ENCODE measurements at places on chromosomes 6 and 20. TPM values are rescaled to one million over a fixed set of nuclear protein-coding genes. Genes with fewer than 3 reads are reported as not detected.

ASIP gene
- not detected for total RNA-seq

KCNB1 gene
- not detected for total RNA-seq

OPRL1 gene
- 0.33 TPM for total RNA-seq

C4A gene
- total RNA-seq: 9.3 TPM

TBX18 gene
- total RNA-seq: 28.0 TPM

DNA sequence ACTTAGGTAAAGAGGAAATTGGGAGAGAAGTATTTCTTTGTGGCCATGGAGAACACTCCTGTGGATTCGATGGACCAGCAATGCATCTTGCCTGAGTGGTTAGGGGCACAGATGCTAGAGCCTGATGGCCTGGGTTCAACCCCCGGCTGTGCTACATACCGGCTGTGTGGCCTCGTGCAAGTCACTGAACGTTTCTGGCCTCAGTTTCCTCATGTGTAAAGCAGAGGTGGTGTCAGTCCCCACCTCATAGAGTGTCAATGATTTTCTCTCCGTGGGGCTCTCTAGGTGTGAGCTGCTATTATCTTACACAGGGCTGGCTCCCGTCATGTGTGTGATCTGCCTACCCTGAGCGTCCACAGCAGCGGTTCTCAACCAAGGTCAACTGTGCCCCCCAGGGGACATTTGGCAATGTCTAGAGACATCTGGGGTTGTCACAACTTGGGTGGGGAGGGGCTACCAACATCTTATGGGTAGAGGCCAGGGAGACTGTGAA lies 50.0 kb upstream of the PTPN1 start:
- peak; percentile 54 for DNase-seq

DNA sequence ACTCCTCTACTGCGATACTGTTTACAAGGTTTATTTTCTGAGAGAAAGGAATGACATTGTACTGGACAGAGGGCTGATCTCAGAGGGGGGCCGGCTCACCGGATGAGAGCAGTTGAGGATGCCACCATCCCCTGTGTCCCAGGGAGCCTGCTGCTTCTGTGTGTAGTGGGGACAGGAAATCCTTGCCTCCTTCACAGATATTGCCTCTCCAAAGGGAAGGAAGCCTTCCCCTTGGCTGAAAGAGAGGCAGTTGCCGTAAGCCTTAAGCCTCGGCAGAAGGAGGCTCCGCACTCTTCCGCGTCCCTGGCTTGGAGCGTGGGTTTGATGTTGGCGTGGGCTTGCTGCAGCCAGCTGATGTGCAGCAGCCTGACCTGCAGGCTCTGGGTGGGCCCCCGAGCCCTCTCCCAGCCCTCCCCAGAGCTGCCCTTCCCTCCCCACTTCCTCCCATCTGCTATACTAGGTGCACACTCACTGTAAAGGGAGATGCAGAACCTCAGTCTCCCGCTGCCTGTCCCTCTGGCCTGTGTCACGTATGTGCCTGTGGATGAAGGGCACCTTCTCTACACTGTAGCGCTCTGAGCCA lies 45.7 kb upstream of the RPS6KA2 start:
- DNase-seq: no peak

- no peak for DNase-seq
Observed at GRCh38 chr6:56144538-56145324, 102.6 kb downstream of the COL21A1 start.

GRCh38 chr6:131295081-131295480 lies 159.8 kb downstream of the AKAP7 start:
- DNase-seq: no peak

DNA sequence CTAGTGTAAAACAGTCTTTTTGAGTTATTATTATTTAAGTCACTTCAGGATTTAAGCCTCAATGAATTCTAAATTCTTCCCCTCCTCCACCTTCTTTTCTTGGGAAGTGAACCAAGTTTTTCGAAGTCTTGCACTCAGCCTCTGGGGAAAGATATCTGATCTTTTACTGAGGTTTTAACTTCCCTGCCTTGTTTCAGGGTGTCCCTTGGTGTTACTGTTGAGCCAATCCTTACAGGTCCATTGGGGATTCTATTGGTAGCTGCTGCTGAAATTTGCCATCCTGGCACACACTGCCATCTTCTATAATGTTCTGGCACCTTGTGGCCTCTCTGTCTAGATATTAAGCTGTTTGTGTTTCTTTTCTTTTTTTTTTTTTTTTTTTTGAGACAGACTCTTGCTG lies 31.7 kb downstream of the BEND6 start:
- no peak for DNase-seq

GRCh38 chr20:63465380-63466249 lies 6.8 kb downstream of the KCNQ2 start:
- no peak for DNase-seq

DNA sequence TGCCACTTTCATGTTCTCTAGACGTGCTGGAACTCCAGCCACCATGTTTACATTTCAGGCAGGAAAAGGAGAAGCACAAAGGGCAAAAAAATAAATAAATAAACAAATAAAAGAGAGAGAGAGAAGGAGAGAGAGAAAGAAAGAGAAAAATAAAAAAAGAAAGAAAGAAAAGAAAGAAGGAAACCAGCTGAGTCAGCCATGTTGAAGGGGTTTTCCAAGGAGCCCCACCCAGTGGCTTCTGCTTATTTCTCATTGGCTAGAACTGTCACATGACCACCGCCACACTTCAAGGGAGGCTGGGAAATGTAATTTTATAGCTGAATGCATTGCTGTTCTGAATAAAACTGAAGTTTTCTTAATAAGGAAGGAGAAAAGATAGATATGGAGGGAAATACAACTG lies 71.1 kb downstream of the BFSP1 start:
- peak; percentile 62 for DNase-seq

DNA sequence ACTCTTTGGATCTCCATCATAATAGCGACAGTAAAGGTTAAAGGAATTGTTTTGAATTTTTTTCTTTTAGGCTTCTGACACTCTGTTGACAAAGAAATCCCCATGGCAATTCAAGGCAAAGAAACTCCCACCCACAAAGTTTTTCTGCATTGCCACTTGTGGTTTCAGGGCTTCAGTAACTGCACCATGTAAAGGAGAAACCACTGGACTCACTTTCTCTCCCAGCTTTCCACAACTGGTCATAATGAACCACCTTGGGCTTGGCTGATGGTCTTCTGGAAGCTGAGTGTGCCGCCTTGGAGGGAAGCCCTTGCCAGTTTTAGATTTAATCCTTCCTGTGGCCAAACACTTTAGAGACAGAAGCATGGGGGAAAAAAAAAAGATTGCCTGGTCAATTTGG lies 163.1 kb downstream of the ISM1 start:
- DNase-seq: no peak

- peak; percentile 87 for DNase-seq
Observed at GRCh38 chr6:35736253-35736894, 458 bp upstream of the ARMC12 start.

DNA sequence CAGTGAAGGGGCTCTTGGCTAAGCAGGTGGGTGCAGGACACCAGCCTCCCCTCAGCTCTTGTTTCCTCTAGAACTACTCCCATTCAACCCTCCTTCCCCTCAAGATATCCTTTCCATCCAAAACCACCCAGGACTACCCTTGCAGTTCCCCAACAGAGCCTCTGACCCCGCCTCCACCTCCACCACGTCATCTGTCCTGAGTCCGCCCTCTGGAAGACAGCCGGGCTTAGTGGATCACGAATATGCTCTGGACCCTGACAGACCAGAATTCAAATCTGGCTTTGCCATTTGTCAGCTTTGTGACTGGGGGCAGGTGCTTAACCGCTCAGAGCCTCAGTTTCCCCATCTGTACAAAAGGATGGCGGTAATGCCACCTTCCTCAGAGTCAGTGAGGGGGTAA lies 31.4 kb downstream of the TFEB start:
- no peak for DNase-seq

DNA sequence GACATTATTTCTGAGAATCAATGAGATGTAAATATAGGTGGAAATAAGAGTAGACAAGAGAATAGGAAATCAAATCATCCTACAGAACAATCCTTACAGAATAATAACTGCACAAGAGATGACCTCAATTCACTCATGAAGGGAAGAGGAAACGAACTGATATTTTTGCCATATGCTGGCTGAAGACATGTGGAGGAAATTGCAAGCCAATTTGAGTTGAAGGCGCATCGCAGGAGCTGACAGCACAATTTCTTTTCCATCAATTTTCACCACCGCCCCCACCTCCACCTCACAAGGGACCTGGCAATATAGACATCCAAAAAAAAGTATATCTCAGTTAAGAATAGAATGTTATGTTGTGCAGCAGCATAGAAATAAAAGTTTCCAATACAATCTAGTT lies 20.3 kb downstream of the CITED2 start:
- no peak for DNase-seq

DNA sequence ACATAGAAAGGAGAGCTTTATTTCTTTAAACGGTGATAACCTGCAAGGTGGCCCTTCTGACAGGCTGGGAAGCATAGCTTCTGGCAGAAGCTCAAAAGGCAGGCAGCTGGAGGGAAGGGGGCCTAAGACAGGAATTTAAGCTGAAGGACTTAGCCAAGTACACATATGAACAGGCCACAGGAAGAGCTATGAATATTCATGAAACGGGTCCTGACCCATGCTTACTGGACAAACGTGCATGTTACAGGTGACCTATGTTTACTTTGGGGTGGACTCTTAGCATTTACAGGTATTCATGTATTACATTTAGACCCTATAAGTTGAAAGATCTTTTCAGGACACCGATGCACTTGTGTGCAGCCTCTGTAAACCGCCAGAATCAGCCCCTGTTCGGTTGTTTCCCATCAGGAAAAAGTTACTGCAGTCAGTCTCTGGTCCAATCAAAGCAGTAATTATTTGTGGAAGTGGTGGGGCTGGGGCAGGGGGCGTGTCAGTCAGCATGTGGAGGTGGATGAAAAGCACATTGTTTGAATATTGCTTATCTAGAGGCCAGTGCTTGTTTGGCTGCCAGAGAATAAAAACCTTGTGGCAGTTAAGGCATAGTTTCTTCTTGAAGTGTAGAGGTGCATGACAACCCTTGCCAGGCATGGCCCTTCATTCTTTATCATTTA lies 2.9 kb upstream of the GZF1 start:
- DNase-seq: no peak

GRCh38 chr20:33460711-33461110 lies 17.1 kb upstream of the SNTA1 start:
- no peak for DNase-seq

DNA sequence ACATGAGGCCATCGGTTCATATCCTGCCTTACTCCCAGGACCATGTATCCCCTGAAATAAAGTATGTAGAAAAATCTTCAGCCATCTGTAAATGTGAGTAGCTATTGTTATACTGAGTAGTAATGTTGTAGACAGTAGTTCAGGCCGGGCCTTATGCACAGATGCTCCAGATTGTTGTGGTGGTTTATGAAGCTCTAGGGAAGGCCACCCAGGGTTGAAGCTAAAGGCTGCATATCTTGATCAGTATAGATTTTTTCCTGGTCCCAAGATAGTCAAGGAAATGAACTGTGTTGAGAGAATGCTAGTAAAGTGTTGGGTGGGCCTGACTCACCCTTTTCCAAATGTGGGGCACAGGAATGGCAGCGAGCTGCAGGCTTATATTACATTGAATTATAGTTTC lies 81.4 kb downstream of the FNDC1 start:
- DNase-seq: no peak

GRCh38 chr6:120111001-120111400 lies 761.4 kb upstream of the MAN1A1 start:
- peak; percentile 9 for DNase-seq

DNA sequence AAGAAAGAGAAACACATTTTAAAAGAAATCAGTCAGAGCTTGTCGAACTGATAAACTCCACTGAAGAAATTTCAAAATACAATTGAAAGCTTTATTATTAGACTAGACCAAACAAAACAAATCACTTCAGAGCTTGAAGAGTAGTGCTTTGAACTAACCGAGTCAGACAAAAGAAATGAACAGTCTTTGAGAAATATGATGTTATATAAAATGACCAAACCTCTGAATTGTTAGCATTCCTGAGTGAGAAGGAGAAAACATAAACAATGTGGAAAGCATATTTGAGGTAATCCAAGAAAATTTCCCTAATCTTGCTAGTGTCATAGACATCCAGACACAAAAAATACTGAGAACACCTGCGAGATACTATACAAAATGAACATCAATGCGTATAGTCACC lies 13.2 kb upstream of the CST4 start:
- DNase-seq: no peak

- no peak for DNase-seq
Observed at GRCh38 chr20:13286607-13287006, 65.5 kb downstream of the ISM1 start.

- no peak for DNase-seq
Observed at GRCh38 chr6:135514706-135515105, 17.2 kb upstream of the AHI1 start.

GRCh38 chr6:42294759-42295158 lies 77.1 kb upstream of the MRPS10 start:
- DNase-seq: no peak

DNA sequence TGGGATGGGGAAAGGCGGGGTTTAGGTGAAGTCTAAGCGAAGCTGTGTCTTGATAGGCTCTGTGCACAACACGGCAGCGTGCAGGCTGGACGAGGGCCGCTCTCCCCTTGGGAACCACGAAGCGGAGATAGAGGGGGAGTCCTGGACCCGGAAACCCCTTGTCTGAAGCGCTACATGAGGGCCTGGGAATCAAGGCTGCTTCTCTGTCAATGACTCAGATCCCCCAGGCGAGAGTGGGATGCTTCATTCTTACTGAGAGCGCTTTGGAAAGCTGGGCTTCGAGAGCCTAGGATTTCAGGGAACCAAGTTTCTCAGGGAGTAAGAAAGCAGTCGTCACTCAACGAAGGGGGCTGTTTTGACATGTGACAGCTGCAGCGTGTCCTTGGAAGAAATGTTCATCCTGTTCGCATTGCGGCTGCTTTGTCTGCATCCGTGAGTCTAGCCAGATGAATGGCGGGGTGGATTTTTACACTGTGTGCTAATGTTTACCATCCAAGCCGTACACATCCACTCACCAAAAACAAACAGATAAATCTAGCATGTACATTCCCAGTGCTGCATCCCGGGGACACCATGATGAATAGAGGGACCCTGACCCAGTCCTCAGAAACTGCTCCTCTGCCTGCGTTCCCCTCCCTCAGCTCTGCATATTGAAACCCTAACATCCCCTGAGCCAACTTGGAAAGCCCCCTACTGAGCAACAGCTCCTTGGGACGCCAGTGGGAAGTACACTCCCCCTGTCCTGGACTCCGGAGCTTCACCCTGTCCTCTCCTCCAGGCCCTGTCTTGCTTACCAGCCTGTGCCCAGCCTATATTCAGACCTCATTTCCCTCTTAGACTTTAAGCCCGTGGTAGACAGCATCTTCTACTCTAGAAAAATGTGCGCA lies 24.5 kb upstream of the RTF2 start:
- DNase-seq: no peak

DNA sequence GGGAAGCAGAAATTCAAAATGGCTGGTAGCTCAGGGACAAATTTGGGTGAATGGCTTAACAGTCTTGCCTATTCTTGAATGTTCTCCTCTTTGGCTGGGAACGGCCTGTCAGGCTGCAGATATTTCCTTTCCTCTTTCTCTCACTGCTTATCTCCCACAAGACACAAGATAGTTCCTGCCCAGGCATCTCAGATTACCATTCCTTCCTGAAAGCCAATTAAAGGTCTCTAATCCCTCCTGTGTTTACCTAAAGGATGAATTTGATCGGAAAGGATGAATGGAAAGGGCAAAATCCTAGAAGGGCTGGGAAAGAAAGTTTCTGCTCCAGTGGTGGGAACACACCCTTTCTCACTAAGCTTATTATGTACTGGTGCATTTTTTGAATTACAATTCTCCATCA lies 95.9 kb upstream of the JAG1 start:
- DNase-seq: no peak

Measured in K562 (cell line).